ENCODE measurements at places on chromosomes 6 and 20. TPM values are rescaled to one million over a fixed set of nuclear protein-coding genes. Genes with fewer than 3 reads are reported as not detected.

DNA sequence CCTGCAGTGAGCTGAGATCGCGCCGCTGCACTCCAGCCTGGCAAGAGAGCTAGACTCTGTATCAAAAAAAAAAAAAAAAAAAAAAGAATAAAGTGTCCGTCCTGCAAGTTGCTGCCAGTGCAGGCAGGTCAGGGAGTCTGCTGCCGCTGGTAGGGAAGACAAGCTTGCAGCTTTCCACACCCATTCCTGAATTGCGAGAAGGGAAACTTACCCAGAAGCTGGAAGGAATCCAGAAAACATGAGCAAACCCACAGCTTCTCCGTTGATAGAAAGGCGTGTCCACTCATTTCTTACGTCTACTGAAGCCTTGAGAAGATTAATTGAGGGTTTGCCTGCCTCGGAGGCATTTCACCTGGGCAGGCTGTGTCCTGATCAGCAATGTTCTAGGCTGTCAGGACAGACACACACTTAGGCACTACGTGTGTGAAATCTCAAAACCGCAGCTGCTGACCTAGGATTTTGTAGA, 61.6 kb upstream of the DSP start:
- DNase-seq, result no peak

The ARMH2 gene
- total RNA-seq, result not detected

- no peak for DNase-seq
Observed at GRCh38 chr20:36182604-36183154, 28.1 kb downstream of the EPB41L1 start.

GRCh38 chr6:34390531-34391472, 1.7 kb downstream of the NUDT3 start:
- DNase-seq, result peak; percentile 14

- DNase-seq, result no peak
Observed at GRCh38 chr6:99192561-99192960, 156.9 kb downstream of the FAXC start.

- no peak for DNase-seq
Observed at GRCh38 chr6:136952714-136953260, 30.7 kb downstream of the SLC35D3 start.

The GLP1R gene
- total RNA-seq, result not detected

DNA sequence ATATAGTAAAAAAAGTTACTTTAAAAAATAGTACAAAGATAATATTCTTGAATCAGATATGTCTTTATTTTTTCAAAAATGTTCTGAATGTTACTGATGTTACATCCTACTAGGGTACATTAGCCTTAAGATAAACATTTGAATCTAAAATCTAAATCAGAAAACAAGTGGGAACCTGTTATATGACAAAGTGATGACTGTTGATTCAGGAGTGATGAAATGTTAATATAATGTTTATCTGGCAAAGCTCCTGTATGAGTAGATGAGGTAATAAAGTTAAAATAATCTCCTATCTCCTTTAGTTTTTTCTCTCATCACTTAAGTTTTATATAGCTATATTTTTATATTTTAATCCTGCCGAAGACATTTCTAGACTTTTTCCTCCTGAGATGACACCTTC, 4.2 kb downstream of the DOP1A start:
- no peak for DNase-seq

DNA sequence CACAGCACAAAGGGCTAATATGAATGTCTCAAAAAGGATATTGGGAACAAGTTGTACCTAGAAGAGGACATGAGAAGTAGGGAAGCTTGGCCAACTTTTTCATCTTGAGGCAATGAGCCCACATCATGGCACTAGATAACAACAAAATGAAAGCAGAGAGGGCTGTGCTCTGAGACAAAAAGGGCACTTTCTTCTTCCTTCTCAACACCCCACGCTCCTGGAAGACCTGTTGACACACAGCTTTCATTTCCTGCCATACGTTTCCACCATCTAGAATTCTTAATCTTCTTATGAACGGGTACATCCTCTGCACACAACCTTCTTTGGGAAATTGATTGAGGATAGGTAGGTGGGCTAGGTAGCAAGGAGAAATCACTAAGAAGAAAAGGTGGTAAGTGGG, 187.8 kb upstream of the STXBP5 start:
- no peak for DNase-seq

- DNase-seq, result no peak
Observed at GRCh38 chr6:37575221-37575620, 75.5 kb upstream of the CCDC167 start.

DNA sequence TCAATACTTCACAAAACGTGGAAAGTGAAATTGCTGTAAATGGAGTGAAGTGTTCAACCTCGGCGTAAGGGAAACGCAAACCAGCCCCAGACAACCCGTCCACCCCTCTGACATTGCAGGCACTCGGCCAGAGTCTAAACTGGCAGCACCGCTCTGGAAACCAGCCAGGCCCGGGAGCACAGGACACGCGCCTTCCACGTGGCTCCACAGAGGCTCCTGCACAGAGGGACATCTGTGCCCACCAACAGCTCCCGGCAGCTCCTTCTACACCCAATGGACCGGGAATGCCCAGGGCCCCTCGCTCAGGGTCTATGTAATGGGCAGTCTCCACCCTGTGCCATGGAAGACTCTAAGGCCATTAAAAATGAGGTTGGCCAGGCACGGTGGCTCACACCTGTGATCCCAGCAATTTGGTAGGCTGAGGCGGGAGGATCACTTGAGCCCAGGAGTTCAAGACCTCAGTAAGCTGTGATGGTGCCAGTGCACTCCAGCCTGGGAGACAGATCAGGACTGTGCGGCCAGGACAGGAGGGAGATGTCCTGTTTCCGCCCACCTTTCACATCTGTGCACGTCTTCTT, 3.4 kb upstream of the HELZ2 start:
- DNase-seq, result no peak

The HDGFL1 gene
- not detected for total RNA-seq

GRCh38 chr6:33692760-33693158, 18.7 kb downstream of the UQCC2 start:
- peak; percentile 69 for DNase-seq

GRCh38 chr20:32830437-32830836, 10.7 kb downstream of the MAPRE1 start:
- peak; percentile 34 for DNase-seq

GRCh38 chr6:161921602-161922395, 647.9 kb upstream of the AGPAT4 start:
- DNase-seq, result no peak

The PI3 gene
- total RNA-seq, result not detected

GRCh38 chr20:57658833-57659516, 38.7 kb upstream of the ZBP1 start:
- no peak for DNase-seq

The IRF4 gene
- 24.7 TPM for total RNA-seq

GRCh38 chr6:163958646-163959045, 544.1 kb downstream of the QKI start:
- DNase-seq, result no peak

GRCh38 chr6:19303383-19303782, 533.8 kb upstream of the ID4 start:
- DNase-seq, result no peak

The SMIM13 gene
- total RNA-seq, result 5.4 TPM

The TCF21 gene
- not detected for total RNA-seq

- no peak for DNase-seq
Observed at GRCh38 chr6:131980791-131981623, 29.8 kb upstream of the CCN2 start.

DNA sequence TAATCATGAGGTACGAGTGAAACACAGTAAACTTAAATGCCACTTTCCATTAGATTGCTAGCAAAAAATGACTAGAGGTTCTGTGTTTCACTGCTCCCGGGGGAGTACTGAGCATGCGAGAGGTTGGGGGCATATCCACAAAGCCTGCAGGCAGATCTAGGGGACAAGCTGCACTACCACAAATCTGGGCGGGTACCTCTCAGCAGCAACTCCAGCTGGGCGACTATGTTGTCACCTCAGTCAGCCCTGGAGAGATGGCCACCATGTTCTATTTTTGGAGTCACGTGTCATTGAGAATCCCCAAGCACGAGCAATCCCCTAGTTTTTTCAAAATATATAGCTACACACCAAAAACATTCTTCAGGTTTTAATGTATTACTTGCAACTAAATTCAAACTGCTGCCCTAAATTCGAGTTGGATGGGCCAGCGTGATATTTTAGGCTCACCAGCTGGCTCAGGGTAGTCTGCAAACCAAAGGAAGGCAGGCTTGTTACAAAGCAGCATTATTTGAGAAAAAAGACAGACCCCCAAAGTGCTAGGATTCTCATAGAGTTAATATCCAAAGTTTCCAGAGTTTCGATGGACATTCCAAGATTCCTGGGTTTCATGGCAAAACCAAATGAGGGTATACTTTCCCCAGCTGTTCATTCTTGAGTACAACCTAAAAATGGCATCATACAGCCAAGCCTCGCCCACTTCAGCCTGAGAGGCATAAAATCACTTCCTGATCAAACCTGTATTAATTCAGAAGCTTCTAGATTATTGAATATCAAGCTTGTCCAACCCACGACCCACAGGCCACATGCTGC, 24.1 kb upstream of the MYLIP start:
- DNase-seq, result no peak

DNA sequence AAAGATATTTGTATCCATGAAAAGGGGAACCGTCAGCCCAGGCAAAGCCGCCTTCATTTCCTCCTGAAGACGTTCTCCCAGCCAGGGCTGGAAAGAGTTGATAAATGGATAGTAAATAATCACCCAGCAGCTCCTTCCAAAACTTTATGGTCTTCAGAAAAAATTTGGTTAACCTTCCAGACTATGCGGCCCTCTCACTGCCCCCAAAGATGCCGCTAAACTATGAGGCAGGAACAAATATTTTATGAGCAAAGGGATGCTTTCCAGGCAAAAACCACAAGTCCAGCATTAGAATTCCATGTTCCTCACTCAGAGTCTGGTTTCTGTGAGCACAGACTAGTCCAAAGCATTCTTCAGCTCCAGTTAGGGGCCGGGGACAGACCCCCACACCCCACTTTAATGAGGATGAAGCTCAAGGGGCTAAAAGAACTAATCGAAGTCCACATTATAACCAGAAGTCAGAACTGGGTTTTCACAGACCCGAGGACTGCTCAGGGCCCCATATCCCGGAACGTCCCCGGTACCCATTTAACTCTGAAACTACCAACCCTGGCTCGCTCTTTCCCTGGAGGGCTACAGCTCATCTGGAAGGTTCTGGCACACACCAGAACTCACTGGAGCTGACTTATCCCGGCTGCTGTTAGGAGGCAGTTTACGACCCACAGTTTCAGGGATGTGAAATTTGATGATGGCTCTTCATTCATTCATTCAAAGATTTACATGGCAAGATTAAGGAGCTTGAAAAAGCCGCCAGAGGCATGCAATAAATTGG, 29.4 kb downstream of the BMP7 start:
- no peak for DNase-seq

- DNase-seq, result no peak
Observed at GRCh38 chr6:30463242-30463641, 26.1 kb upstream of the HLA-E start.

DNA sequence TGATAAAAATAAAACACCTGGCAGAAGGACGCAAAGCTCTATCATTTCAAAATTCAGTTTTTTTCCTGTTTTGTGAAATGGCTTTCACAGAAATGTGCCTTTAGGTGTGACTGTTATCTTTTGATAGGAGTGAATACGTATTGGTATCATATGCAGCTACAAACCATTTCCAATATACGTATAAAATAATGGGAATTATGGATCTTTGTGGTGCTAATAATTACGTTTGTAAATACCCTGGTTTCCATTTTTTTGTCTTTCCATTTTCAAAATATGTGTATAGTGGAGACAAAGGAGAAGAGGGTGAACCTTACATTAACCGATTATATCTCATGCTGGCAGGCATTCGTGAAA, 108.7 kb upstream of the GMDS start:
- DNase-seq, result no peak

The PSMB1 gene
- total RNA-seq, result 108 TPM

DNA sequence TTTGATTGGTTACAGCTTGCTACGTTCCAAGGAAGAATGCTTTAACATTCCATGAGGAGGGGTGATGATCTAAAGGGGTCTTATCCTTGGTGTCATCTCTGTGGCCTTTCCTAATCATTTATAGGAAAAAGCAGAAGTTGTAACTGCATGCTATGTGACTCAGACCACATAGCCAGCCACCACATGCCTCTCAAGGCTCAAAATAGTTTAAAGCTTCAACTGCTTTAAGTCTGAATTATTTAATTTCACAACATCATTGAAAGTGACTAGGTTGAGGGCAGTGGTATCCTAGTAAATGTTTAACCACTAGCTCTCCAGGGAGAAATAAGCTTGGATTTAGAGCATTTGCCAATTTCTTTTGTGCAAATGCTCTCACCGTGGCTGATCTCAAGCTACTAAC, 29.7 kb downstream of the MC3R start:
- DNase-seq, result no peak

- no peak for DNase-seq
Observed at GRCh38 chr6:134510142-134510541, 192.2 kb upstream of the SGK1 start.

GRCh38 chr6:82068721-82069120, 178.8 kb downstream of the IBTK start:
- no peak for DNase-seq

GRCh38 chr20:37649676-37650370, 44.0 kb upstream of the CTNNBL1 start:
- DNase-seq, result no peak

GRCh38 chr6:40139447-40139846, 205.2 kb upstream of the MOCS1 start:
- no peak for DNase-seq

- no peak for DNase-seq
Observed at GRCh38 chr6:146902846-146903245, 301.4 kb upstream of the STXBP5 start.

The RSPO3 gene
- not detected for total RNA-seq

The C20orf141 gene
- total RNA-seq, result not detected

DNA sequence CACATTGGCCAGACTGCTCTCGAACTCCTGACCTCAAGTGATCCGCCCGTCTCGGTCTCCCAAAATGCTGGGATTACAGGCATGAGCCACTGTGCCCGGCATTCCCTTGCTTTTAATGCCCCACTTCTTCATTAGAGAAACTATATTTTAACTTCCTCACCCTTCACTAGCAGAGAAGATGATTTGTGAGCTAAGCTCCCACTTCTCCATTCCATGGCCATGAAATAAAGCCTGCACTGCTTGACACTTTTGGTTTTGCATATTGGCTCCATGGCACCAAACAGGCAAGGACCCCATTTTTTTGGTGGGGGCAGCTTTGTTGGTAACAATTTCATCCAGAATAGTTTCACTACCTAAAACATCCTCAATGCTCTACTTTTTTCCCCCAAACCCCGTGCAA, 145.3 kb downstream of the TFAP2B start:
- DNase-seq, result no peak

DNA sequence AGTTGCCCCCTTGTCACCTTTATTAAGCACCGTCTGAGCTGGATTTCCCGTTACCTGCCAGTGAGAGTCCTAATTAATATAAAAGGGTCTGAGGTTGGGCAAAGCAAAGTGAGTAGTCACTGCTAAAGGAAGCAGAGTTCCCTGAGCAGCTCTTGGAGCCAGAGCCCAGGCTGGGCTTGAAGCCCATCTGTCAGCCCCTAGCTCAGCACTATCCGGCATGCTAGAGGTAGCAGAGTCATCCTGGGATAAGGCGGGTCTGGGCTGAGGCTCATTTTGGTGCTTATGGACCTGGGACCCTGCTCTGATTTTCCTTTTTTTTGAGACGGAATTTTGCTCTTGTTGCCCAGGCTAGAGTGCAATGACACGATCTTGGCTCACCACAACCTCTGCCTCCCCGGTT, 46.2 kb downstream of the ADNP start:
- DNase-seq, result no peak

- no peak for DNase-seq
Observed at GRCh38 chr20:55054453-55054852, 579.1 kb downstream of the DOK5 start.

Data from CD8-positive, alpha-beta T cell (primary cell).